Endothelial cell (in vitro differentiated cells): ENCODE measurements at places on chromosomes 1 and 21. TPM values are rescaled to one million over a fixed set of nuclear protein-coding genes. Genes with fewer than 3 reads are reported as not detected.
A peak's percentile ranks its signal among the peaks of the same experiment; 100 is the strongest.

DNA sequence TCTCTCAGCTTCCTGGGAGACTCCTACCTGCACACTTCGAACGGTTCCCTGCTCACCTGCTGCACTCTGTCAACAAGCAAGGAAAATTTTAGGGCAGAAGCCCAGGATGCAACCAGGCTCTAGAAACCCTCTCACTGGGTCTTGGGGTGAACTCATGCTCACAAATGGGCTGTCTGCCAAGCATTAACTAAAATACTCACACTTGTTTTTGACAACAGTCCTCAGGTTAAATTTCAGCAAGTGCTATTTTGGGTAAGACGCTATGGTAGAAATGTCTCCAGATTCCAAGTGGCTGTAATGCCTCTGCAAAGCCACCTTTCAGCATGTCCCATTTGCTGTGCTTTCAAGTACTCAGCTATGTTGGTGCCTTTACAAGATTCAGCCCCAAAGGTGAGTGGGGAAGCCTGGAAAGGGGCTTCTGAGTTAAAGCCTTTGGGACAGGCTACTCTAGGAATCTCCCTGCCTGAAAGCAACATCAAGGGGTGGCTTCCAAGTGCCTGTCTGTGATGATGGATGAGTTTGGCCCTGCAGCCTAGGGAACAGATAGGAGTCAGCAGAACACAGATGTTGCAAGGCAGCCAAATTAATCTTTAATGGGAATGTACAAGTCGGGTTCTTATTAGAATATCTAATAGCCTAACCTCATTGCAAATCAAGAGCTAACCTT lies 211.9 kb upstream of the SPAG17 start:
- no peaks in the 10 kb centered on the region for H3K27me3 ChIP-seq
- no peak overlapping the region for H3K27ac ChIP-seq
- peaks cover 4% of the 10 kb centered on the region for H3K4me1 ChIP-seq
- no peak overlapping the region for H3K4me3 ChIP-seq
- H3K36me3 ChIP-seq: no peaks in the 10 kb centered on the region

Gene BATF3
- 0.54 TPM for total RNA-seq

DNA sequence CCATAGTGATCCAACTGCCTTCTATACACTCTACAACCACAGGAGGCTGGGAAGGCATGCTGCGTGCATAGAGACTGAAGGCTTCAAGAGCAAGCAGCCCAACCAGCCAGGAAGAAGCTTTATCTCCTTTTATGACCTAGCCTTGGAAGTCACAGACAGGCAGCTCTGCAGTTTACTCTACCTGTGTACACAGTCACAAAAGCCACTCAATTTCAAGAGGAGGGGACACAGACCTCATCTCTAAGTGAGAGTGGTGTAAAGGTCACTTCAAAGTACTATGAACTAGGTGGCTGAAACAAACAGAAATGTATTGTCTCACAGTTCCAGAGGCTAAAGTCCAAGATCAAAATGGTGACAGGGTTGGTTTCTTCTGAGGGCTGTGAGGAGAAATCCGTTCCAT lies 69.6 kb upstream of the GJB5 start:
- DNase-seq: no peak
- no peaks in the 10 kb centered on the region for H3K36me3 ChIP-seq
- H3K27me3 ChIP-seq: peaks cover 4% of the 10 kb centered on the region
- no peak overlapping the region for H3K4me3 ChIP-seq
- H3K4me1 ChIP-seq: peaks cover 19% of the 10 kb centered on the region

DNA sequence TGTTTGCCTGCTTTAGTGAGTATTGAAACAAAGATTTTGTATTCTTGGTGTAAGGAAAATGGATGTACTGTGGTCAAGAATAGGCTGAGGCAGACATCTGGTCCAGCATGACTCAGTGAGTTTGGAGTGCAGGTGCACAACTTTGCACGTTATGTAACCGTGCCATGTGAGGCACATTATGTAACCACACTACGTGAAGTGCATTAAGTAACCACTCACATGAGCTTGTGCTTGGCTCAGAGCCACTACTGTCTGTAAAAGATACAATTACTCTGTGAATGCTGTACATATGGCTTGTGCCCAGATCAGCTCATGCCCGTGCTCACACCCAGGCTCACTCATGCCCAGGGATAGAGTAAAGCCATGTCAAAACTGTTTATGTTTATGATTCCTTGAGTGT lies 216.8 kb downstream of the CTH start:
- no peak overlapping the region for H3K4me3 ChIP-seq
- no peak for DNase-seq
- H3K4me1 ChIP-seq: peaks cover 7% of the 10 kb centered on the region
- no peaks in the 10 kb centered on the region for H3K27me3 ChIP-seq
- H3K36me3 ChIP-seq: no peaks in the 10 kb centered on the region

Gene CLCA4
- total RNA-seq: not detected

Gene OPTC
- 0.36 TPM for total RNA-seq

- peaks cover 4% of the 10 kb centered on the region for H3K27me3 ChIP-seq
- peaks cover 12% of the 10 kb centered on the region for H3K4me1 ChIP-seq
- no peaks in the 10 kb centered on the region for H3K36me3 ChIP-seq
Measured at GRCh38 chr1:201265756-201266155, 17.6 kb upstream of the PKP1 start.

DNA sequence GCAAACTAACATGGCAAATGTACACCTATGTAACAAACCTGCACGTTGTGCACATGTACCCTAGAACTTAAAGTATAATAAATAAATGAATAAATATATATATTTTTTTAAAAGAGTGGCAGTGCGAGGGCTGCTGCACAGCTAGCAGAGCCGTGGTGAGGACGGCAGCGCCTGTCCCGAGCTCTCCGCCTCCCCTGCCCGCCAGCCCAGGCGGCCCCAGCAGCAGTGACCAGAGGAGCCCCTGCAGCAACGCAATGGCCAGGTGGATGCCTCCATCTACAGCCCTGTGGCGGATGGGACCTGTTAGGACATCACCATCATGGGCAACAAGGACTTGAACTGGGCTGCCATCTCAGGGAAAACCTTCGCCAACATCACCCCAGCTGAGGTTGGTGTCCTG lies 351.9 kb downstream of the FAM72C start:
- DNase-seq: no peak
- H3K4me1 ChIP-seq: no peaks in the 10 kb centered on the region
- no peaks in the 10 kb centered on the region for H3K36me3 ChIP-seq
- H3K27me3 ChIP-seq: no peaks in the 10 kb centered on the region

Gene LCE1F
- total RNA-seq: not detected

- H3K4me3 ChIP-seq: no peak overlapping the region
- no peak overlapping the region for H3K27ac ChIP-seq
- DNase-seq: no peak
Measured at GRCh38 chr1:233668146-233668724, 54.3 kb downstream of the KCNK1 start.

Gene TRIM46
- 8.5 TPM for total RNA-seq

Gene ATP1A2
- total RNA-seq: 0.49 TPM

Gene ADAM30
- total RNA-seq: not detected

DNA sequence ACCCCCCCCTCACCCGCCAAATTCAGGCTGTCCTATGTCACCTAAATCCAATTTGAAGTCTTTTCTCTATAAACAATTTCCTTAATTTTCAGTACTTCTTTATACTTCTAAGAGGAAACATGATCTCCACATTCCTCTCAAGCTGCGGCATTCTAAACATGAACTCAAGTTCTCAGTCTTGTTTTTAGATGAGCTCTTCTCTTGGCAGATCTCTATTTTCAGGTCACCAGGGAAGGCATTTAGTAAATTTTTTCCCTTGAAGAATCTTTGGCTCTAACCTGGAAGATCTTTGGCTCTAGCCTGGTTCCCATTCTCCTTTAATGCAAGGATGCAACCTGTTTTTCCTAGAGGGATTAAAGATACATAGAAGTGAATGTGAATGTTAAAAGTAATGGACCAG lies 193.4 kb downstream of the ATG4C start:
- no peaks in the 10 kb centered on the region for H3K4me1 ChIP-seq
- H3K27me3 ChIP-seq: no peaks in the 10 kb centered on the region
- no peaks in the 10 kb centered on the region for H3K36me3 ChIP-seq
- H3K4me3 ChIP-seq: no peak overlapping the region
- no peak overlapping the region for H3K27ac ChIP-seq
- DNase-seq: no peak

GRCh38 chr1:1926886-1927660 lies 8.0 kb upstream of the TMEM52 start:
- H3K4me3 ChIP-seq: no peak overlapping the region
- no peaks in the 10 kb centered on the region for H3K4me1 ChIP-seq
- no peak for DNase-seq
- H3K36me3 ChIP-seq: no peaks in the 10 kb centered on the region
- H3K27ac ChIP-seq: no peak overlapping the region

Gene TSPAN2
- 57.9 TPM for total RNA-seq

GRCh38 chr1:221772117-221772516 lies 30.2 kb upstream of the DUSP10 start:
- no peak for DNase-seq
- peaks cover 31% of the 10 kb centered on the region for H3K4me1 ChIP-seq
- no peak overlapping the region for H3K27ac ChIP-seq
- H3K4me3 ChIP-seq: no peak overlapping the region

- no peak overlapping the region for H3K4me3 ChIP-seq
- H3K4me1 ChIP-seq: no peaks in the 10 kb centered on the region
Measured at GRCh38 chr1:96660051-96660450, 61.5 kb upstream of the PTBP2 start.

DNA sequence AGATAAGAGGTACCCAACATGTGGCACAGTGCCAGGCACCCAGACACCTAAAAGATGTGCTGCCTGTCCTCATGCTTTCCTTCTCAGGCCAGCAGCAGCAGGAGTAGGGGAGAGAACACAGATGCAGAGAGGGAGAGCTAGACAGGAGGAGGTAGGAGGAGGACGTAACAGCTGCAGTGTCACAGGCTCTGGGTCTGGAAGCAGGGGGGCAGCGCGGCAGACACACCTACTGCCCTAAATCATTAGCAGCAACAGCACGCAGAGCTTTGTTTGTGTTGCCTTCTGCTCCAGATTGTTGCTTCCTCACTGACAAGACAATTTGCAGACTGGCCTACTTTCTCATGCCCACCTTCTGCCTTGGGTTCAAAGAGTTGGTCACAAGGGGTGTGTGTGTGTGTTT lies 196.7 kb upstream of the DAB1 start:
- no peak overlapping the region for H3K27ac ChIP-seq
- peaks cover 34% of the 10 kb centered on the region for H3K4me1 ChIP-seq
- no peak for DNase-seq
- H3K4me3 ChIP-seq: no peak overlapping the region

DNA sequence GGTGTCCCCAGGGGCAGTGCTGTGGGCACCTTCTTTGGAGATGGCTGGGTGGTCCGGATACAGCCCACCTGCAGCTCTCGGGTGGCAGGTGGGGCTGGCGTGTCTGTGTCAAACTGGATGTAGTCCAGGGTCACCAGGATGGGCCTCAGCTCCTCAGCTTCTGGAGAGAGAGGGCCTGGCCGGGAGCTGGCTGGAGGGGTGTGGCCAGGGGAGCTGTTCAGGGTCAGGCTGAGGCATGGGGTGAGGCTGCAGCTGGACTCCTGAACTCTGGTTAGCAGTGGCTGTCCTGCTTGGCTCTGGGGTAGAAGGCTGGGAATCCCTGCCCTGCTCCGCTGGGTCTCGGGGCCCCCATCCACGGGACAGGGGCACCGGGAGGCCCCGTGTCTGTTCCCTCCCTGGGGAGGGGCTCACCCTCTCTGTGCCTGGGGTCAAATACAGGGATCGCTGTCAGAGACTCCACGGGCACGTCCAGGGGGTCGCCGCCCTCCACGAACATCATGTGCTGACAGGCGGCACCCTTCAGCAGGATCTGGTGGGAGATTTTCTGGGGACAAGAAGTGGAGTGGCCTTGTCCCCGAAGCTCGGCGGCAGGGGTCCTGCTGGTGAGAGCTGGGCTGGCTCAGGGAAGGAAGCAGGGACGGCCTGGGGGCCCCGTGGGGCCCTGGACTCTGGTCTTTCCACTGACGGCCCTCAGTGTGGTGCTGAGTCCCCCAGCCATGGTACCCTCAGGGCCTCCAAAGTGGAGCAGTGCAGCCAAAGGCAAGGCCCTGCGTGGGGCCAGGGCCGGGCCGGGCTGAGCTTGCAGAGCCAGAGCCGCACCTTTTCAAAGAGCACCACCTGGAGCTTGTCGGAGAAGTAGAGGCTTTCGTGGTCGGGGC lies 4.1 kb upstream of the TMEM52 start:
- H3K27ac ChIP-seq: no peak overlapping the region
- no peak overlapping the region for H3K4me3 ChIP-seq
- H3K4me1 ChIP-seq: no peaks in the 10 kb centered on the region
- peak; percentile 8 for DNase-seq

Gene FAM76A
- 5.3 TPM for total RNA-seq

- no peak overlapping the region for H3K27ac ChIP-seq
- H3K4me3 ChIP-seq: no peak overlapping the region
- H3K36me3 ChIP-seq: no peaks in the 10 kb centered on the region
- no peaks in the 10 kb centered on the region for H3K27me3 ChIP-seq
- H3K4me1 ChIP-seq: no peaks in the 10 kb centered on the region
- DNase-seq: no peak
Measured at GRCh38 chr1:164363980-164364379, 195.0 kb upstream of the PBX1 start.

DNA sequence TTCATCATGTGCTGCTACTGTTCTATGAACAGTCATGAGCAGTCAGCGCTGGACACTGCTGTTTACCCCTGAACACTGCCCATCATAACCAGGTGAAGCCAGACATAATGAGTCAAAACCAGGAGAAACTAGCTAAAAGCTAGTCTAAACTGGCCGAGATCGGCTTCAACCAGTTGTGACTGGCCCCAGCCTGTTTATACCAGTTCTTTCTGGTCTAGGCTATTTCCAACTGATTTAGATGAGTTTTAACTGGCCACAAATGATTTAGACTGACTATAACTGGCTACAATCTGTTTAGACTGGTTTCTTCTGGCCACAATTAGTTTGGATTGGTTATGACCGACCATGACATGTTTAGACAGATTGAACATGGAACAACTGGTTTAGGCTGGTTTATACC lies 348.3 kb upstream of the CAMK1G start:
- no peak for DNase-seq
- H3K27me3 ChIP-seq: peaks cover 4% of the 10 kb centered on the region
- H3K4me3 ChIP-seq: no peak overlapping the region
- H3K4me1 ChIP-seq: no peaks in the 10 kb centered on the region
- no peaks in the 10 kb centered on the region for H3K36me3 ChIP-seq

DNA sequence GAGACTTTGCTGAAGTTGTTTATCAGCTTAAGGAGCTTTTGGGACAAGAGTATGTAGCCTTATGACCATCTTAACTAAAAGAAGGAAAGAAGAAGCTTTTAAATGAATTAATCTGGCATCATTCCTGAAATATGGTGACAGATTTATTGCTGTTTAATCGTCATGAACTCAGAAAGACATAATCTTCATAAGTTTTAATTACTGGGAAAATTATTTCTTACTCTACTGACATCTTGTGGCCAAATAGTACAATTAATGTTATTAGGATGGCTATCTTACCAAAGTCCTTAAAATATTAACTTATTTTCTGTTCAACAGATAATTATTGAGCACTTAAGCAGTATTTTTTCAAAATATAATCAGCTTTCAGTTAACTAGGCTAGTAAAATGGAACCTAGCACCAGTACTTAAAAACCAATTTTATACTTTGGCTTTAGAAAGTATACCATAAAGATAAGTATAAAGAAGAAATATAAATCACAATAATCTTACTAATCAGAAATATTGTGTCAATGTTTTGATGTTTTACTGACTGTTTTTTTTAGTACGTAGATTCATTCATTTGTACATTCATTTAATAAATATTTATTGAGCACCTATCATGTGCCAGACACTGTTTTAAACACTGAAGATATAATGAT lies 34.7 kb upstream of the GPR25 start:
- no peak for DNase-seq
- H3K27me3 ChIP-seq: no peaks in the 10 kb centered on the region
- no peaks in the 10 kb centered on the region for H3K4me1 ChIP-seq
- H3K27ac ChIP-seq: no peak overlapping the region

Gene SELENBP1
- total RNA-seq: 15.6 TPM

GRCh38 chr1:155202198-155202597 lies 5.5 kb downstream of the THBS3 start:
- peaks cover 20% of the 10 kb centered on the region for H3K27me3 ChIP-seq
- DNase-seq: no peak
- H3K4me3 ChIP-seq: no peak overlapping the region
- peaks cover 5% of the 10 kb centered on the region for H3K4me1 ChIP-seq
- no peak overlapping the region for H3K27ac ChIP-seq
